ENCODE measurements at places on chromosomes 4 and X. TPM values are rescaled to one million over a fixed set of nuclear protein-coding genes. Genes with fewer than 3 reads are reported as not detected.

Gene COQ2
- total RNA-seq, result 11.6 TPM

Gene BMX
- 0.27 TPM for total RNA-seq

Gene GPM6B
- 0.81 TPM for total RNA-seq

Gene SUPT20HL2
- not detected for total RNA-seq

Gene USP17L10
- not detected for total RNA-seq

Gene FGG
- total RNA-seq, result not detected

Gene DOCK11
- total RNA-seq, result 40.1 TPM

Gene POLN
- 0.81 TPM for total RNA-seq

Gene REELD1
- not detected for total RNA-seq

Gene NPY2R
- under 0.01 TPM for total RNA-seq

Gene FREM3
- 0.27 TPM for total RNA-seq

Gene HSFX3
- not detected for total RNA-seq

GRCh38 chr4:134702374-134702773 lies 500.8 kb upstream of the PABPC4L start:
- DNase-seq, result no peak

DNA sequence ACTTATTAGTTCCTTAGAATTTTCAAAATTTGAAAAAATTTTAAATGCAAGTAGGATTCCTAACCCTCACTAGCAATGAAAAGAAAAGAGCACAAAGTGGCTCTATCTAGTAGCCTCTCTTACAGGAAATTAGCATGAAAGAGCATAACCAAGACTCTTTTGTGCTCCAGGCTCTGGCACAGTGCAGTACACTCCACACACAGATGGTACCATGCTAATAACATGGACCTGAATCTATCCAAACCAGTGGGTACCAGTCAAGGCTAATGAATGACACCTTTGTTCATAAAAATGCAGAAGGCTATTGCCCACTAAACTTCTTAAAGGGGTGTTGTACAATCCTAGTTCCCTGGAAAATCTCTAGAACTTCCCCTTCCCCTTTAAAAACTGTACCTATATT lies 119.0 kb downstream of the MANBA start:
- no peak for DNase-seq

- DNase-seq, result no peak
Measured at GRCh38 chr4:52572936-52573485, 86.1 kb downstream of the USP46 start.

DNA sequence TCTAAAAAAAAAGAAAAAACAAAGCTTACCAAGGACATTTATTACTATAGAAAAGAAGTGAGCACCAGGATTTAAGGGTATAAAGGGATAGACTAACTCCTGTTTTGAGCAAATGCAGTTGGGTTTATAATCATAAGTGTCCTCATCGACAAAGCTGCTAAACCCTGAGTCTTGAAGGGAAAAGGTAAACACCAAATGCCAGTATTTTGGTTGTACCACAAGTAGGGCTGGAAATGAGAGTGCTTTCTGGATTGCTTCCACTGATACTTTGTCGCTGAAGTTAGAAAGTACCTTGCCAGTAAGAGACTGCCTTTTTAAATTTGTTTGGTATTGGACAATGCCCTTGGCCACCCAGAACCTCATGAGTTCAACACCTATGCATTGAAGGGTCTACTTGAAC lies 53.7 kb downstream of the WDFY3 start:
- DNase-seq, result no peak

- DNase-seq, result no peak
Measured at GRCh38 chr4:161894493-161895167, 269.2 kb downstream of the FSTL5 start.

DNA sequence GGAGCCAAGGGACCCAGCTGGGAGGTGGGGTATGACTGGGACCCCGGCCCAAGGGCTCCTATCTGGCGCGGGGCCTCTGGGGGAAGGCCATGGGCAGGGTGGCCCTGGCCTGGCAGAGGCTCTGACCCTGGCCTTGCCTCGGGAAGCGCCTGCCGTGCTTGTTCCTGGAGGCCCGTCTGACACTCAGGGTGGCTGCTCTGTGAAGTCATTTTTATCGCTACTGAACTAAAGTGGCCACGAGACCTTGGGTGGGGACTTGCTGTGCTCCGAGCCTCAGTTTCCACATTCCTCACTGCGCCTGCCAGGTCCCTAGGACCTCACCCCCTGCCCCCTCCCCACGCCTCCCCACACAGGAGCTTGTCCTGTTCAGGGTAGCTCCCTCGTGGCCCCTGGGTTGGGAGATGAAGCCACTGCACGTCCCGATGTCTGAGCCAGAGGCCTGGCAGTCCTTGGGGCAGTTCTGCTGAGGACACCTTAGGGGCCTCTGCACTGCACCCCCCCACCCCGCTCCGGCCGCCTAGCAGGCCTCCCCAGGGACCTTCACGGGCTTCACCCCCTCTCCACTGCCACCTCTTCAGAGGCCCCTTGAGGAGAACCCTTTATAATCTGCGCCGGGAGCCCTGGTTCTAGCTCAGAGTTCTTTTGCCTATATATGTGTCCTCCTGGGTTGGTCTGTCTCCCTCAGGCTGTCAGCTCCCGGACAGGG lies 639 bp upstream of the SORCS2 start:
- no peak for DNase-seq

- DNase-seq, result no peak
Measured at GRCh38 chr4:62797221-62797620, 1597.1 kb downstream of the ADGRL3 start.

DNA sequence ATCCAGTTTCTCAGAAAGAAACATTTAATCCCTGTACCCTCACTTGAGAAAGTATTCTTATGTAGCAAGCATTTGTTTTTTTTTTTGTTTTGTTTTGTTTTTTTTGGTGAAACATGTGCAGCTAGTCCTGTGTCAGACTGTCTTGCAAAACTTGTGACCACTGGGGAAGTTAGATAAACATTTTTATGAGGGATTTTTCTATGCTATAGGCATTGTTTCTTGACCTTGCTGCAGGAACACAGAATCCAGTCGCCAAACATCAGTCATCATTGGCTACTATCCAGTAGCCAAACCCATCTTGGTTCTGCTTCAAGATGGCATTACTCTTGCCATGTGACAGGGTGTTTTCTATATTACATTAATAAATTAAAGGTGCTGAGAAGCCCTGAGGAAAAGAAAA lies 7.7 kb upstream of the MAPK10 start:
- no peak for DNase-seq

- no peak for DNase-seq
Measured at GRCh38 chr4:89994176-89994873, 99.7 kb downstream of the MMRN1 start.

DNA sequence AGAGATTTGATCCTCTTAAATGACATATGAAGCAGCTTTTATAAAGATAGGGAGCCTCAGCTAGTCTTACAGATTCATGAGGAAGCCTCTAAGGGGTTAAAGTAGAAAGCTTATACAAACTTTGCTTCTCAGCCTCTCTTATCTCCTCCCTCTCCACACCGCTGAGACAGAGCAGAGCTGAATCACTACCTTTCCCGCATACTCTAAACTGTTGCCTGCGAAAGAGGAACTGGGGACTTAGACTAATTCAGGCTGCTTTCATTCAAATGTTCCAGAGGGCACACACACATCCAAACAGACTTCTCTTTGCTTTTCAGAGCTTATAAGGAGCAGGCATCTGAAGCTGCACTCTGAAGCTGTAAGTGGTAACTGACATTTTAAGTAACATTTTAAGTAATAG lies at the start of gene SERTM2:
Gene SERTM2 (plus strand): TSS at position 169 of the 400 bp plus-strand sequence. CDS start 7,213 bp downstream, outside the sequence.
- DNase-seq, result peak; percentile 44

DNA sequence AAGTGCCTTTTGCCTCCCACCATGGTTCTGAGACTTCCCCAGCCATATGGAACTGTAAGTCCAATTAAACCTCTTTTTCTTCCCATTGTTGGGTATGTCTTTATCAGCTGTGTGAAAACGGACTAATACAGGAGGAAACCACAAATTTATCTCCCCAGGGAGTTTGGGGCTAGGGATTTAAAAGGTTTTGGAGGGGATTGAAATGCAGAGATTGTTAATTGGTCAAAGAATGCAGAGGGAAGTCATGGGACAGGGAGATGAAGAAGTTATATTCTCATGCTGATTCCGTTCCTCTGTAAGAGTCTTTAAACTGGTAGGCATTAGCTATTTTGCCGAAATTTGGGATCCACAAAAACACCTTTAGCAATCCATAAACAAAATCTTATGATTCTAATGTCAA lies 57.9 kb downstream of the TKTL2 start:
- no peak for DNase-seq

DNA sequence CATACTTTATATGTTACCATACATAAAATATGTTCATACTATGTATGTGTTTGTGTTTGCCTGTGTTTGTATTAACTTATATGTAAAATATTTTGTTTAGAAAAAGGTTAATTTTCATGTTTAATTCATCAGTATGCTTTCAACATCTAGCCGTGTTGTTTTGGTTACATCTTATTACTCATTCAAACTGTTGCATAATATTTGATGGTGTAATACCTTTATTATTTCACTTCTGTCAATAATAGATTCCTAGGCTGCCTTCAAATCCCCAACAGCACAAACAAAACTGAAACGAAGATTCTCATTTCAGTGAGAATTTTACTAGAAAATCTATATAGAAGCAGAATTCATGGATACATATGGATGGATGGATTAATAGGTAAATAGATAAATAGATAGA lies 462.3 kb upstream of the ADGRL3 start:
- no peak for DNase-seq

GRCh38 chr4:138451276-138451663 lies 209.1 kb upstream of the SLC7A11 start:
- no peak for DNase-seq

DNA sequence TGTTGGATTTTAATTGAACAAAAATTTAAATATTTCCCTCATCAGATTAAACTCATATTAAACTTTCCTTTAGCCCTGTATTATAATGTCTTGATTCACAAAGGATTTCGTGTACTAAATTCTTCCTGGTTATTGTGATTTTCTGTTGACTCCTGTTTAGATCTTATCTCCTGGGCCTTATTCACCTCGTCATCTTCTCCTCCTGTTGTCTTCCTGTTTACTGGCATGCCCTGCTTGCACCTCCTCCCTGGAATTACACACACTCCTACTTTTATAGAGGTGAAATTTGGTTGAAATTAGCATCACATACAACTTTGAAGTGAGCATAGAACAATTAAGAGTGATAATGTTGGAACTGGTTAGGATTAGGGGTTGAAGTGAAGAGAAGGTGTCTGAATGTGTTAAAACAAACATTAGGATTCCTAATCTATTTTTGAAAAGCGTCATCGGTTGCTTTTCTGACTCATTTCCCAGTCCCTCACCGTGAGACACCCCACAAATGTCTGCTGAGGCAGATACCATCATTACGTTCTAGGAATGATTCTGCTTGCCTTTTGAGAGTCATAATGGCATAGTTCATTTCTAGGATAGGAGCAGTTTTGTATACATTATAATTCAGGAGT lies 32.5 kb downstream of the TLL1 start:
- no peak for DNase-seq

- DNase-seq, result no peak
Measured at GRCh38 chr4:8364848-8365350, 75.6 kb downstream of the ACOX3 start.

GRCh38 chr4:36872679-36873078 lies 371.9 kb upstream of the NWD2 start:
- DNase-seq, result no peak

- no peak for DNase-seq
Measured at GRCh38 chrX:100659431-100660137, 15.6 kb downstream of the SRPX2 start.

GRCh38 chr4:77582711-77583110 lies 22.9 kb upstream of the CXCL13 start:
- no peak for DNase-seq

- no peak for DNase-seq
Measured at GRCh38 chrX:124573468-124573867, 227.1 kb downstream of the SH2D1A start.

- no peak for DNase-seq
Measured at GRCh38 chr4:3107691-3108121, 33.2 kb downstream of the HTT start.

DNA sequence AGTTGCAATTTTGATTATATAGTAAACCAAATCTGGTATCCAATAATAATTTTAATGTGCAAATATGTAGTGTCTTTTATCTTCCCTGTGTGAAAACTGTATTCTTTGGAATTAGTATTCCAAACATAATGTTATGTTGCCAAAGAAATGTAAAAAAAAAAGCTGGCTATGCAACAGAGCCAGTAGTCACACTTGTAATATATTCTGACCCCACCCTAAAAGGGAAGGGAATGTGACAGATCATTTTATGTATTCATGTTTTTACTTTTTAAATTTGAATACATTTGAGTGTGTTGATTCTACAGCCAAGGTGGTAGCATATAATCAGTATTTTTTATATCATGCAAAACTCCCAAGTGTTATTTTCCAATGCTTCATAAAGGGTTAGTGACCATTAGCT lies 27.9 kb upstream of the MCUB start:
- no peak for DNase-seq

DNA sequence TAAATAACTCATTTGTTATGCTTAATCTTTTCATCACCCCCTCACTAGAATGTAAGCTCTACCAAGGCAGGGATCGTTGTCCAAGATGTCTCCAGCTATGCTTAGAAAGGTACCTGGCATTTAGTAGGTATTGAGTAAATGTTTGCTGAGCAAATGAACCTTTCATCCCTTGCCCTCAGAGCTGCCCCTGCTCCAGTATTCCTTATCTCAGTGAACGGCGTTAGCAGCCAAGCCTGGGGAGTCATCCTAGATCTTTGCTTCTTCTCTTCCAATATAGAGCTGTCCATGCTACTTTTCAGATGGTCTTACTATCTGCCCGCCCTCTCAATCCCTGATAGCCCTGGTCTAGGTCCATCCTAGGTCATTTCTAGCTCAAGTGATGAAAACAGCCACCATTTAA lies 188.4 kb downstream of the NR3C2 start:
- no peak for DNase-seq

DNA sequence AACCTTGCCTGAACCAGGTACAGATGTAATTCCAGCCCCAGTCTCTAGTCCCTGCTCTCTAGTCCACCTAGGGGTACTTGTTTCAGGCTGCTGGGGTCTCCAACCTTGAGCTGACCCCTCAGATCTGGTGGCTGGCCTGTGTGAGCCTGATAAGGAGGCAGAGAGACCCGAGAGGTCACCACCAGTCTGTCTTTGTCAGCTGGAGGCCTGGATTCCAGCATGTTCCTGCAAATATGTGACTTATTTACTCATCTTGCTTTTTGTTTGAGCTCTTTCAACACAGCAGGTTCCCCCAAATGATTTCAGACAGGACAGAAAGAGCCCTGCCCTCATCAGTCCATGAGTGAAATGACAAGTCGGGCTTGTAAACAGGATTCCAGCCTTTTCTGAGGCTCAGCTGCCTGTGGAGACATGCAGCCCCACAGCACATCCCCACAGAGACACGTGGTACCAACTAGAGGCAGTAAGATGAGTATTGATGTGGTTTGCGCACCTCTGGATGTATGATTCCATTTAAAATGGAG lies 37.5 kb upstream of the STK26 start:
- no peak for DNase-seq

GRCh38 chr4:153950100-153950979 lies 161.5 kb upstream of the SFRP2 start:
- peak; percentile 2 for DNase-seq

- DNase-seq, result no peak
Measured at GRCh38 chr4:17812801-17813200, 2.0 kb downstream of the NCAPG start.

DNA sequence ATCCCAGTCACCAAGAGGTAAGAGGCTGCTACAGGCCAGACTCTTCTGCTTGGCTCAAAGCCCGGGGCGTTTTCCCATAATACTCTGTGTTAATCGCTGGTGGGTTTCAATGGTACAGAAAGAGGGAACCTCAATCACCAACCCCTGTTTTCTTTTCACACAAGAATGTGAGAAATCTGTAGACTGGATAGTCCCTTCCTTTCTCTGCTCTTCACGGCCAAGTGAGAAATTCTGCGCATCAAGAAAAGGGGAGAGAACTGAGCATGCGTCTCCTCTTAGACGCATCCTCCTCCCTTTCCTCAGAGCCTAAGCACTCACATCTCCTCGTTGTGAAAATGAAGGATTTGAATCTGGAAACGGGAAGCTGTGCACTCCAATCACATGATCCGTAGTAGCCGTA lies 64.7 kb downstream of the CLNK start:
- DNase-seq, result no peak
